ENCODE measurements at places on chromosomes 7 and 10.

GRCh38 chr10:117318909-117319308 is 56.3 kb downstream of the PDZD8 start:
- no peak for DNase-seq

DNA sequence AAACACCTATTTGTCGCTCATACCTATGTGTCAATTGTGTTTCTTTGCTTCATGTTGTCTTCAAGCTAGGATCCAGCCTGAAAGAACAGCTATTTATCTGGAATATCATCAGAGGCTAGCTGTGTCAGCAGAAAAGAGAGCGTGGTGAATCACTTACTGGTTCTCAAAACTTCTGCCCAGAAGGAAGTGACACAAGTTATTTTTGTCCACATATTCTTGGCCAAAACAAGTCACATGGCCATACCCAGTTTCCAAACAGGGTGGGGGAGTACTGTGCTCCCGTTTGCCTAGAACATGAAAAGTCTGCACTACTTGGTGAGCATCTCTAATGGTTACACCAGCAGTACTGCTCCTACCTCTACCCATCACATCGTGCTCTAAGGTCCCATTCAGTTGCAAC is 160.9 kb upstream of the CSTF2T start:
- no peak for DNase-seq

DNA sequence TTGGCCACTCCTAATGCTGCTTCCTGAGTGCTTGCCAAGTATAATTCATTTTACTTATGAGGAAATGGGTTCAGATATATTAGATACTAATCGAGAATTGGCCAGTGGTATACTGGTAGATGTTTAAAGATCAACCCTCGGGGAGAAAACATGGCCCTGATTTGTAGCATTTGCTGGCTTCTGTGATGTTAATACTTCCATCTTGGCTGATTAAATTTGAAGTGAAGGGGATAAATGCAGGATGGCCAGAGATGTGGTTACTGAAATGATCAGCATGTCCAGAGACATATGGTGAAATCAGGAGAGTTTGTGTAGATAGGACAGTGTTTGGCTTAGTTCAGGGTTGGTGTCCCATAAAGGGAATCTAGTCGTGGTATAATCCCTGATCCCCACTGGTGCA is 11.2 kb downstream of the UBE2D4 start:
- no peak for DNase-seq

GRCh38 chr10:122557516-122557915 is 3.0 kb upstream of the DMBT1 start:
- DNase-seq, result no peak

GRCh38 chr10:6473430-6473829 is 106.6 kb downstream of the PRKCQ start:
- DNase-seq, result peak; percentile 88

DNA sequence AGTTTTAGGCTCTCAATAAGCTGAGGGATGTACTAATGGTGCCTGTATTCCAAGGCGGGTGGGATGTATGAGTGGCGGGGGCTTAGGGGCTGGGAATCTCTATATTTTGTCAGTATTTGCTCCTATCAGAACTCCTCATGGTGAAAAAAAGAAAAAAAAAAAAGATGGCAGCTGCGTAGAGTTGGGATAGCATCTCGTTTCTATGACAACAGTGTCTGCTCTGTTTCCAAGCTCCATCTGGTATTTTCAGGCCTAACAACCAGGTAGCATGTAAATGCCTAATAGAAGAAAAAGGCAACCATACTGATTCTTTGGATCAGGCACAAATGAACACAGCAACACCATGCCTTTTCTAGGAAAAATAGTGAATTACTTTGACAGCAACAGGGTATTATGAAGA is 11.7 kb upstream of the CCDC172 start:
- DNase-seq, result no peak

GRCh38 chr7:7201578-7202374 is 19.4 kb downstream of the C1GALT1 start:
- DNase-seq, result no peak

DNA sequence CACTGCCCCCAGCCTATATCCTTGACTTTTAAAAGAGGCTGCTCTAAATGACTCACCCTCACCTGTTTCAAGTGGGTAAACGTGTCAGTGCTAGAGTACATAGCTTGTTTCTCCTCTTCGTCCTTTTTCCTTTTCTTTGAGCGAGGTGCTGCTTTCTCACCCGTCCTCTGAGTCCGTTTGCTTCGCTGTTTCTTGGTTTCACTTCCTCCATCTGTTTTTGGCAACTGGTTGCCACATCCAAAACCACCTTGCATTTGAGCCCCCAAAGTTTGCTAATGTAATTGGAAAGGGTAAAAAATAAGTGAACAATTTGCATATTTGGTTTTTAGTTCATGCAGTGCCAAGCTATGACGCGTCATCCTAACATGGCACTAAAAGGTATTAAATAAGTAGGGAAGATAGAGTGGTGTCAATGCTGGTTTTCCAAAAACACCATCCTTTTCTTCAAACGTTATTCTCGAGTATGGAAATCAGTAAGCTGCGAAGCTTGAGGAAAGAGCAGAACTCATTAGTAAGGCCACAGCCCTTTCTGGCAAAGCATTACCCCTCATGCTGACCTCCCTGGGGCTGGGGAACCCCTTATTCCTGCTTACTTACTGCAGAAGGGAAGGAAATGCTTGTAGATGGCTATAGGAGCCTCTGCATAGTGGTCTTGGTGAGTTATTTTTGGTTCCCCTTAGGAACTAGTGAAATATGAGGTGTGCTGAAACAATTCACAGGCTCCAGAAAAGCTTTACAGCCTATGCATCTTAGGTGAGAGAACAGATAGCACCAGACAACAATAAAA is 133.5 kb downstream of the GALNT11 start:
- DNase-seq, result no peak

DNA sequence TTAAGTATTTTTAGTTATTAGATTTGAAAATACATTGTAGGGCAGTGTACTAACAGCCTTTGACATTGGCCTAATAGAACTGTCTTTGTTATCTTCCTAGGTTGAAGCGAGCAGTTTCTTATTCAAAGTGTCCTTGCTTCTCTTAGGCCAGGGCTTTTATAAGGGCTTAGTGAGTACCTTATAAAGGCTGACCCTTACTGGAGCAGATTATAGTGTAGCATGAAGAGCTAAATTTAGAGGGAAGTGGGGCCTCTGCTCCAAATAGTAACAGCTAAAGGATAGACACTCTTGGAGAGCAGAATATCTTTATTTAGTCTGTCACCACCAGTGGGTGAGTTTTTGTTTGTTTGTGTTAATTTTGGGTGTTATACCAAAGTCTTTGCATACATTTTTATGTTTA is 15.9 kb downstream of the BZW2 start:
- DNase-seq, result no peak

GRCh38 chr7:117273814-117274225 is 49.0 kb downstream of the WNT2 start:
- DNase-seq, result no peak

GRCh38 chr7:54837168-54837567 is 78.2 kb upstream of the SEC61G start:
- DNase-seq, result no peak
